ENCODE measurements at places on chromosomes 6 and 20.

- peak; percentile 1 for DNase-seq
Observed at GRCh38 chr20:4607287-4607713, 114.4 kb upstream of the PRND start.

DNA sequence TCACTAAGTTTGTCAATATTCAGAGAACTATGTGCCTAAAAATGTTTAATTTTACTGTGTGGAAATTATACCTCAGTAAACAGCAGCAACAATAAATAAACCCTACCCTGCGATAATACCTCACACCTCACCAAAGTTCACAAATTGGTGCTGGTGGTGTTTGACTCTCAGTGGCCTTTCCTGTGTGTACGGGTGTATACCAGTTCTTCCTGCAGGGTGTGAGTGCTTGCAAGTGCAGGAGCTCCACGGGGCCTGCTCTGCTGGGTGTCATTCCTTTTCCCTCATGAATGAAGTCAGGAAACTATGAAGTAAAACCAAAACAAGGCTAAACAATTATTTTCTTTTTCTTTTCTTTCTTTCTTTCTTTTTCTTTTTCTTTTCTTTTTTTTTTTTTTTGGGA lies 4.1 kb upstream of the ENPP5 start:
- DNase-seq = no peak

- no peak for DNase-seq
Observed at GRCh38 chr6:38214159-38214558, 394.6 kb downstream of the ZFAND3 start.

- DNase-seq = no peak
Observed at GRCh38 chr20:17504898-17505635, 26.1 kb downstream of the BFSP1 start.

DNA sequence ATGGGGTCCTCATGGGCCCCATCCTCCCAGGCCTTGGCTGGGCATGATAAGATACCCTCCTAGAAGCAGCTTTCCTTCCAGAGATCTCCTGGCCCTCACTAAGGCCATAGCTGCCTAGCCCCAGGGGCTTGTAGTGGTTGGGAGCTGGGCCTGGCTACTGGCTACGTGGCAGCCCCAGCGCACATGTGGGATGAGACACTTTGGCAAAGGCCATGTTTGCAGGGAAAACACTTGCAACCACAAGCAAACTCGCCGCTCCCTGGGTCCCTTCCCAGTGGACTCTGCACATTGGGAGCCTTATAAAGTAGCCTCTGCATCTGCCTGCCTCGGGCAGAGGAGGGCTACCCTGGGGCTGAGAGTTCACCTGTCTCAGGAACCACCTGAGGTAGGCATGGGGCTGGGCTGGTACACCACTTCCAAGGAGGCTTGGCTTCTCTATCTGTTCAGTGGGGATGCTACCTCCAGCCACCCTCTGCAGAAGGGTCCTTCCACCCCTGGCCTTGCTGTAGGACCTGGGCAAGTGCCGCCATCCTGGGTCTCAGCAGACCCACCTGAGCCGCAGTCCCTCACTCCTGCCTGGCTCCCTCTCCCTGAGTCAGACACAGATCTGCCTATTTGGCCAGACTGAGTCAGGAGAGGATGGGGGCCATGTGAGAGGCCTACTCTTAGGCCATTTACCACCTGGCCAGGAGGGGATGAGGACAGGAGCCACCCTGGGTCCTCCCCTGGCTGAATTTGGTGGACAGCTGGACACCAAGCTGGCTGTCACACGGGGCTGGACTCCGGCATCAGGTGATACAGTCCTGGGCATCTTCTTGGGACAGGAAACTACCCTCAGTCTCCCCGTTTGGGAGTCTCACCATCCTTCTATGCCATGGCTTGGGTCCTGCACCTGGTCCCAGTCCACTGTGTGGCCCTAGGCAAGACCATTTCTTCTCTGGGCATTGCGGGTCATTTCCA lies at the start of gene BPIFB2:
BPIFB2 (plus strand) TSS at position 329 of the 960 bp plus-strand sequence. CDS start 871 bp downstream, outside the sequence.
- no peak for DNase-seq

DNA sequence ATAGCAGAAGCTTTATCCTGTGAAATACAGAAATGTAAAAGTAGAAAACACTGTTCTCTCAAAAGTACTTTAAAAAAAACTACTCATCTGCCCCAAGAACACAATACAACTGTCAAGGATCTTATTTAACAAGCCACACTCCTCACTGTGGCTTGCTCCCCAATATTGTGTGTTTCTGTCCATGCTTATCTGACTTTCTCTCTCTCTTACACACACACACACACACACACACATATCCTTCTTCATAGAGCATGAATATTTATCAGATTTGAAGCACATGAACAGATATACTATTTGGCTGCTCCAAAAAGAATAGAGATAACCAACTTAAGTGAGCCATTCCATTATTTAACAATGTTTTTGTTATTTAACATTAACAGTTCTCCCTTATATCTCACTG lies 3.6 kb upstream of the PHIP start:
- DNase-seq = no peak

GRCh38 chr6:42025066-42025844 lies 25.1 kb upstream of the TAF8 start:
- DNase-seq = no peak

DNA sequence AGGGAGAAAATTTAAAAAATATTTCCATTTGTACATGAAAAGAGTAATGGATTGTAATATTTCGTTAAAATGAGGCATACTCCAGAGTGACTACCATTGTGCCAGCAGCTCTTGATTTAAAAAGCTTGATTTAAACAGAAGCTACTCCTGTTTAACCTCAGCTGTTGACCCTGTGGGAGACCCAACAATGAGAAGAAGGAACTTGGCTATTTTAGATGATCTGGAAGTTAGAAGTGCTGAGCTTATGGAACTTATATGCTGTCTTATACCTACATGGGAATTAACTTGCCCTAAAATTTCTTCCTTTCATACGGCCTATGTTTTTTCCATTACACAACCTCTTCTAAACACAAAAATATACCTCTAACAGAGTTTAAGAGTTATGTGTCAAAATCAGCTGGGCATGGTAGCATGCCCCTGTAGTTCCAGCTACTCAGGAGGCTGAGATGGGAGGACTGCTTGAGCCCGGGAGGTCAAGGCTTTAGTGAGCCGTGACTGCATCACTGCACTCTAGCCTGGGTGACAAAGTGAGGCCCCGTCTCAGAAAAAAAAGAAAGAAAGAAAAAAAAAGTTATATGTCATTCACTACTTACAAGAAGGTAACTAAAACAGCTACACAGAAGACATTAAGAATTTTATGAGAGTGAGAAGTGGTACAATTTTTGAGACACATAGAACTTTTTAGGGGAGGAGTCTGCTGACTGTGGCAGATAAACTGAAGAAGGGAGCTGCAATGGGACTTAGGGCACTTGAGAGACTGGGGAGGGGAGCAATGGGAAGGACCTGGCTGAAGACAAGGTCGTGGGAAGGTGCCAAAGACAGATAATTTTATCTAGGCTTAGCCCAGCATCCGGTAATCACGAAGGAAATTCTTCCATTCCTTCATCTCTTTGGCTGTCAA lies 139.9 kb downstream of the MYB start:
- DNase-seq = no peak

GRCh38 chr6:160742090-160742489 lies 40.0 kb downstream of the PLG start:
- no peak for DNase-seq

DNA sequence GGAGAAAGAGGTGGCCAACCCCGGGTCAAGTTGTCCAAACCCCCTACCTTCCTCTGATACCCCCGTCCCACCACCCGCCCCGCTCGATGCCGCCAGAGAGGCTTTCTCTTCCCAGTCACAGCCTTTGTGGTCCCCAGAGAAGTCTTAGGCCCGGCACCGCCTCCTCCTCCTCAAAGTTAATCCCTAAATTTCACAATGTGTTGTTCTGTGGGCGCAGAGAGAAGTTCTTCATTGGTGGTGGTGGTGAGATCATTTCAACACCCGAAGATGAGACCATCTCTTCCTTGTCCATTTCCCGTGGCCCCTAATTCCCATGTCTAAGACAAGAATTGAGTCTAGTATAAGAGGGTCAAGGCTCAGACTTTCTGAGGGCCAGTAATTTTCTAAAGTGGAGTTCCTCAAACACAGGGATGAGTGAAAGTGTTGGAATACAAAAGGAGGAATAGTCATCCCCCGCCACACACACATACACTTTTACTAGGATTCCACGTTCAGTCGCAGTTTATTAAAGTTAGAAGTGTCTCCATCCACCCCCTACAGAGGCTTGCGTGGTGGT lies 10.4 kb downstream of the TRIM31 start:
- DNase-seq = no peak

DNA sequence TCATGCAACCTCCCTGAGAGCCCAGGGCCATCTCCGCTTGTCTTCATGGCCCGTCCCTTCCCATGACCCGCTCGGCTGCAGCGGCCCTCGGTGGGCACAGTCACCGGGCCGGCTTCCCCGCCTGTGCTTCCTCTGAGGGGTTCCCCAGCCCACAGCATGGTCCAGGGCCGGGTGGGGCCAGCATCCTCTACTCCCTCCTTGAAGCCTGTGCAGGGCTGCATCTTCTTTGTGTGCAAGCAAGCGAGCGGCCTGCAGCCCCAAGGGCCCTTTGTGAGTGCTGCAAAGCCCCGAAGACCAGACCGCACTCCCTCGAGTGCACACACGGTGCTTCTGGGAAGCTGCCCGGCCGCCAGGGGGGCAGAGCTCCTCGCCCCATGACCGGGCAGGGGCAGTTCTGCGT lies 265.8 kb downstream of the TAF4 start:
- no peak for DNase-seq

DNA sequence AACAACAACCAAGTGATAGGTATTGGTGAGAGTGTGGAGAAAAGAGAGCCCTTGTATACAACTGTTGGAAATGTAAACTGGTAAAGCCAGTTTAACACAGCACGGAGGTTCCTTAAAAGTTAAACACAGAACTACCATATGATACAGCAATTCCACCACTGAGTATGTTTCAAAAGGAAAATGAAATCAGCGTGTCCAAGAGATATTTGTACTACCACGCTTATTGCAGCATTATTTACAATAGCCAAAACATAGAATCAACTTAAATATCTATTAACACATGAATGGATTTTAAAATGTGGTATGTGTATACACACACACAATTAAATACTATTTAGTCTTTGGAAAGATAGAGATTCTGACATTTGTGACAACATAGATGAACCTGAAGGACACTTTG lies 1.1 kb downstream of the PTCHD4 start:
- DNase-seq = no peak
